Bone marrow (tissue), 2 donors: ENCODE measurements at places on chromosomes 7 and 10.

DNA sequence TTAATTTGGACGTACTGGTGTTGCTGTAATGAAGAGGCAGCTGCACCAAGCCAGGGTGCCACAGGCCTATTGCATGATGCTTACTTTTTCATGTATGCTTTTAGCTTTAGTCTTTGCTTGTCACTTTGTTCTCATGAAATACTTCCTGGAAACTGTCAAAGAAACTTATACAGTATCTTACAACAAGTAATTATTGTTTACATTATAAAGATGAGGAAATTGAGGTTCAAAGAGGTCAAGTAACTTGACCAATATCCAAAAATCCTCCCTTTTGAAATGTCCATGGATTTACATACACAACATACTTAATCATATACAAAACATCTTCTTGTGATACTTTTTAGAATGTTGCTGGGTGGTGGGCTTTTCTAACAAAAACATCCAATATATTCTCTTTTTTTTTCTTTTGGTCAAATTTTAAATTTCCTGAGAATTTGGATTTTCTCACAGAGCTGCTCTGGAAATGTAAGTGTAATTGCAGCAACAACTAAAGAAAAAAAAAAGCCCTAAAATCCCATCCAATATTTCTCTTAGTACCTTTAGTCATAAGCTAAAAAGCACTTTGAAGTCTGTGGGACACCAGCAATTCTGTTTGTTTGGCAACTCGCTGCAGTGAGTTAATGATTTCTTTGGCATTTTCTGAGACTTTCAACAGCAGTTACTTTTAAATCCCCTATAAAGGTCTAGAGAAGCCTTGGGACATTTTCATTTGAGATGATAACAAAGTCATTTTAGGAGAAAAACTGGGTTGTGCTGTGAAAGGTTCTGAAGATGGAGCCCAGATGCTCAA, 500.6 kb upstream of the IGFBP3 start:
- DNase-seq, result no peak

DNA sequence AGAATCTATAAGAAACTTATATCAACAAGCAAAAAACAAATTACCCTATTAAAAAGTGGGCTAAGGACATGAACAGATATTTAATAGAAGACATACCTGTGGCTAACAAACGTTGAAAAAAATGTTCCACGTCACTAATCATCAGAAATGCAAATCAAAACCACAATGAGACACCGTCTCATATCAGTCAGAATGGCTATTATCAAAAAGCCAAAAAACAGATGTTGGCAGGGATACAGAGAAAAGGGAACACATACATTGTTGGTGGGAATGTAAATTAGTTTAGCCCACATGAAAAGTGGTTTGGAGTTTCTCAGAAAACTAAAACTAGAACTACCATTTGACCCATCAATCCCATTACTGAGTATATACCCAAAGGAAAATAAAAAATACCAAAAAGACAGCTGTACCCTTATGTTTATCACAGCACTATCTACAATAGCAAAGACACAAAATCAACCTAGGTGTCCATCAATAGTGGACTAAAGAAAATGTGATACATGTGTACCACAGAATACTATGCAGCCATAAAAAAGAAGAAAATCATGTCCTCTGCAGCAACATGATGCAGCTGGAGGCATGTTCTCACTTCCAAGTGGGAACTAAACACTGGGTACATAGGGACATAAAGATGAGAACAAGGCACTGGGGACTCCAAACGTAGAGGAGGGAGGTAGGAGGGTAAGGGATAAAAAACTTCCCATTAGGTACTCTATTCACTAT, 83.8 kb upstream of the TMEM168 start:
- DNase-seq, result no peak

GRCh38 chr7:72706521-72706920, 121.5 kb downstream of the TYW1B start:
- no peak for DNase-seq

- DNase-seq, result no peak
Observed at GRCh38 chr7:44639671-44640321, 33.4 kb downstream of the OGDH start.

DNA sequence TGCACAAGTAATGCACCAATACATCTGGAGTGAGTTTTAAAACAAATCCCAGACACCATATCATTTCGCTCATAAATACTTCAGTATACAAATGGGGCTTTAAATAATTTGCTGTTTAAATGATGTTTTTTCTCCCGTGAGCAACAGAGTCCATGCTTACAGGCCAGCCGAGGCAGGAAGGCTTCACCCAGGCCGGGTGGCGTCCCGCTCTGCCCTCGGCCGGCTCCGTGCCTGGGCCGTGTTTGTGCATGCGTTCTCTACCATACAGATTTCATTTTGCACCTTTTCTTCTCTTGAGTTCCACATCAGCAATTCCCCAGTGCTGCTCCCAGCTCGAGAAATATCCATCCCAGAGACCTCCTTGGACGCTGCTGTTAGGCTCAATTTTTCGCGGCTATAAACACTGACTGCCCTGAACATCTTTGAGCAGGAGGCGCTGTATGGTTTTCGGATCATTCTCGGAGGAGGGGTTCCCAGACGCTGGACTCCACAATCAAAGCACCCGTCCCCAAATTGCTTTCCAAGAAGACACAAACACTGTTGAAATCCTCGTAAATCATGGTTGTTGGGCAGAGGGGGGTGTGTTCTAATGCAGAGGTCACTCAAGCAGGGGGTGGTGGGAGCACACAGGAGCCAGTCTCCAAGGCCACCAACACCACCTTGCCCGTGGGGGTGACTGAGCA, 91.6 kb downstream of the MICALL2 start:
- no peak for DNase-seq

DNA sequence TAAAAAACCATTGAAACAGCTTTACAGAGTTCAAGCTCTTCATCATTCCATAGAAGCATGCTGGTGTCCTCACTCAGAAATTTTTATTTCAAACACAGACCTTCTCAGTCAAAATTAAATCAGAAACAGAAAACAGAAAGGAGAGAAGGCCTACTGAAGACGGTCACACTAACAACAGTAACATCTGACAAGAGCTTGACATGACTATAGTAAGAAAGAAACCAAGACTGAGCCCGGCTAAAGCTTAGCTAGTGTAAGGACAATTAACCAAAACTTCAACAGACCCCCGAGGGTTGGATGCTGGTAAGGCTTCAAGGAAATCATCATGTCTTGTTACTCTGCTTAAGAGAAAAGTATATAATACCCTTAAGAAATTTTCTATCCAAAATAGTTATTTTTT, 38.6 kb downstream of the MTPN start:
- no peak for DNase-seq

- no peak for DNase-seq
Observed at GRCh38 chr10:111820471-111820870, 363.1 kb downstream of the GPAM start.

DNA sequence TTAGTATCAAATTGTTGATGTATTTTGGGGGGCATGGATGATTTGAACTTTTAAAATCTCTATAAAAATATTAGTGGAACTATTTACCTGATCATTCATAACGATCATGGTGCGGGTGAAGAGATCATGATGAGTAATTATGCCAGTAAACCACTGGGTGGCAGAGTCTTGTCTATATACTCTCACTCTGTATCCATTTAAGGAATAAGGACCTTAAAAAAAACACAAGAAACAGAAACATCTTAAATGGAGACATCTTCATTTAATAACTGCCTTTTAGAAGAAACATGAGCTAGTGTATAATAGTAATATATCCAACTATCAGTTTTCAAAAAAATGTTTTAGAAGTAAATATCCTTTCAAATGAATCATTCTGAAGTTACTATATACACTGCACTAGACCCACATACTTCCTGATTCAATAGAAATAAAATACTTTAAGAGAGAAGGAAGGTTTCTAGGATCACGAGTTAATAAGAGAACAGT, 84.0 kb downstream of the NRBF2 start:
- peak; percentile 76 for DNase-seq
